ENCODE measurements at places on chromosomes 1 and 21.

GRCh38 chr1:207145401-207146058 lies 41.5 kb downstream of the C4BPA start:
- DNase-seq, result no peak

- peak; percentile 45 for DNase-seq
Observed at GRCh38 chr1:161180639-161181038, 3.3 kb upstream of the B4GALT3 start.

DNA sequence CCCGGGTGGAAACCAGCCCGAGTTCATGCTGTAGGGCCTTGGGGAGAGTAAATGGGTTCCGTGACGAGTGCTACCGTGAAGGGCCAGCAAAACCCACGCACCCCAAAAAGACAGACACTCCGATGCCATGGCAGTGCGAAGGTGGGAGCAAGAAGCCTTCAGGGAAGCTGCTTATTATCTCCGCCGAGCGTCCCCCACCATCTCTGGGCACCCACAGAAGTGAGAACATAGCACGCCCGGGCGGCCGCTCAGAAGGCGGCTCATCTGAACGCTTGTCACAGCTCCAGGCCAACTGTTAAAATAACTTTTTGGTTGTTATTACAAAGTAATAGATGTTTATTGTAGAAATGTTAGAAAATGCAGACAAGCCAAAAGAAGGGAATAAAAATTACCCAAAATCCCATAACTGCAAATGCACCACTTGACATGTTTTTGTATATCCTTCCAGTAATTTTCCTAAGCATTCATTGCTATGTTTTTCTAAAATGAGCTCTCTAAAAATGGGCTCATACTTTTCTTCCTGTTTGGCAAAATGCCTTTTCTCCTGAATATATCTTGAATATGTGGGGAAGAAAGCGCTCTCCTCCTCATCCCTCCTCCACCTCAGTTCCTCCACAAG lies 234.9 kb downstream of the NPHP4 start:
- DNase-seq, result no peak

DNA sequence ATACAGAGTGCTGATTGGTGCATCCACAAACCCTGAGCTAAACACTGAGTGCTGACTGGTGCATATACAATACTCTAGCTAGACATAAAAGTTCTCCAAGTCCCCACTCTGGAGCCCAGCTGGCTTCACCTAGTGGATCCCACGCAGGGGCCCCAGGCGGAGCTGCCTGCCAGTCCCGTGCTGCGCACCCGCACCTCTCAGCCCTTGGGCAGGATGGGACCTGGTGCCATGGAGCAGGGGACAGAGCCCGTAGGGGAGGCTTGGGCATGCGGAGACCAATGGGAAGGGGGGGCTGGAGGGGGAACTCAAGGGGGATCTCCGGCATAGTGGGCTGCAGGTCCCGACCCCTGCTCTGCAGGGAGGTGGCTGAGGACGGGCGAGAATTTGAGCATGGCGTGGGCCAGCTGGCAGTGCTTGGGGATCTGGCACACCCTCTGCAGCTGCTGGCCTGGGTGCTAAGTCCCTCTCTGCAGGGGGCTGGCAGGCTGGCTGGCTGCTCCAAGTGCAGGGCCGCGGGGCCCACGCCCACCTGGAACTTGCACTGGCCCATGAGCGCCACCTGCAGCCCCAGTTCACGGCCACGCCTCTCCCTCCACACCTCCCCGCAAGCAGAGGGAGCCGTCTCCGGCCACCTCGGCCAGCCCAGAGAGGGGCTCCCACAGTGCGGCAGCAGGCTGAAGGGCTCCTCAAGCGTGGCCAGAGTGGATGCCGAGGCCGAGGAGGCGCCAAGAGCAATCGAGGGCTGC lies 104.9 kb downstream of the NTMT2 start:
- DNase-seq, result no peak

GRCh38 chr1:39666772-39667171 lies 5.1 kb downstream of the NT5C1A start:
- no peak for DNase-seq

DNA sequence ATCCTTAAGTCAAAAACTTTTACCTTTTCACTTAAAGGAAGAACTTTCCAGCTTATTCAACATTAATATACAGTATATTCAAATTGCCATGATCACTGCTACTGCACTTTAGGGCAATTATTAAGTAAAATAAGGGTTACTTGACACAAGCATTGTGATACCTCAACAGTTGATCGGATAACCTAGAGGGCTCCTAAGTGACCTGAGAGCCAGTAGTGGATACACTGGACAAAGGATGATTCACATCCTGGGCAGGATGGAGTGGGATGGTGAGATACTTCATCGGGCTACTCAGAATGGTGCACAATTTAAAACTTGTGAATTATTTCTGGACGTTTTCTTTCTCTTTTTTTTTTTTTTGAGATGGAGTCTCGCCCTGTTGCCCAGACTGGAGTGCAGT lies 54.5 kb upstream of the PPM1J start:
- DNase-seq, result no peak

GRCh38 chr21:17799414-17800164 lies 19.6 kb downstream of the C21orf91 start:
- DNase-seq, result peak; percentile 53

DNA sequence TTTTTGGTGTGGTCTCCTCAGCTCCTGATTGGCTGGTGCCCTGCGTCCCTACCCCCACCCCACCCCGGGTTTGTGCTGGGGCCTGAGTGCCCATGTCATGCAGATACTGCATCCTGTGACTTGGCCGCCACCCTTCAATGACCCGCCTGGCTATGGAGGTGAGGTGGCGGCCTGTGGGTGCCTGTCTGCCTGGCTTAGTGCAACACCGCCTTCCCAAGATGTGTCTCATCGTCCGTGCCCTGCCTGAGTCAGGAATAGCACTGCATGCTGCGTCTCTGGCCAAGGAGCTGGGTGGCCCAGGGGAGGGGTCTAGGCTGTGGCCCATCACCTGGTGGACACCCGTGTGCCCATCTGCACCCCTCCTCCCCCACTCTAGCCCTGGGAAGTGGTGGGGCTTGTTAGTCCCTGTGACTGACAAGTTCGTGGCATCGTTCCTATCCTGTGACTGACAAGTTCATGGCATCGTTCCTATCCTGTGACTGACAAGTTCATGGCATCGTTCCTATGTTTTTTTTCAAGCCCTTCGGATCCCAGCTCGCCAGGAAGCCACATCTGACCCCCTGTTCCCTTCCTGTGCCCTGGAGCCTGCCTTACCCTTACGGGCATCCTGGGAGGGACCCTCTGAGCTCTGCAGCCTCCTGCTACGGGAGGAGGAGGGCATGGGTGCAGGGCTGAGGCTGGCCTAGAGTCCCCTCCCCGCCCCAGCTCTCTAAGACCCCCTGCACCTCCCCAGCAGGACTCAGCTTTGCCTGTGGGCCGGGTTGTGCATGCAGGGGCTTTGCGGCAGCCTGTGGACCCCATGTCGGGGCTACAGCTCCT lies 7.5 kb downstream of the SLX9 start:
- DNase-seq, result no peak

GRCh38 chr21:41778930-41779600 lies 12.2 kb upstream of the RIPK4 start:
- DNase-seq, result no peak

- no peak for DNase-seq
Observed at GRCh38 chr21:45543371-45543709, 1.1 kb upstream of the SLC19A1 start.

GRCh38 chr1:167477986-167478385 lies 40.3 kb downstream of the CD247 start:
- DNase-seq, result no peak

GRCh38 chr1:234240680-234241079 lies 132.6 kb upstream of the COA6 start:
- no peak for DNase-seq

DNA sequence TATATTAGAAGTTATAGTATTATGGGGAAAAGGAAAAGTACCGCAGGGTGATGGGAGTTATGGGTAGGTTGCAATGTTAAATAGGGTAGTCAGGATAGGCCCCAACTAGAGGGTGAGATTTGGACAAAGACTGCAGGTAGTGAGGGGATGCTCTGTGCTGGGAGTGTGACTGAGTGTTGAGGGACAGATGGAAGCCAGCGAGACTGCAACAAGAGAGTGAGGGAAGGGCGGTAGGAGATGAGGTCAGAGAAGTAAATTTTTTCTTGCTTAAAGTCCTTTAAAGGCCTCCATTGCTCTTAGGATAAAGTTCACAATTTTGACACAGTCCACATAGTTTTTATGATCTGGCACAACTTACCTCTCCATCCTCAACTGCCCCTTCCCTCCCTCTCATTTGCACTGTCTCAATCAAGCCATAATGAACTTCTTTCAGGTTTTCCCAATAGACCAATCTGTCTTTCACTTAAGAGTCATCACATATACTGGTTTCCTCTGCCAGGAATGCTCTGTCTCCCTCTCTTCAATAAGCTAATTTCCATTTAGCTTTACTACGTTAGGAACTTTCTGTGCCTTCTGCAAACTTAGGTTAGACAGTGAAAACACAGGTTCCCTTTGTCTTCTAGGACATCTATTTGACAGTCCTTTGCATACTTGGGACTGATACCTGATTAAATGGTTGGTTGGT lies 237.7 kb upstream of the CACYBP start:
- no peak for DNase-seq

DNA sequence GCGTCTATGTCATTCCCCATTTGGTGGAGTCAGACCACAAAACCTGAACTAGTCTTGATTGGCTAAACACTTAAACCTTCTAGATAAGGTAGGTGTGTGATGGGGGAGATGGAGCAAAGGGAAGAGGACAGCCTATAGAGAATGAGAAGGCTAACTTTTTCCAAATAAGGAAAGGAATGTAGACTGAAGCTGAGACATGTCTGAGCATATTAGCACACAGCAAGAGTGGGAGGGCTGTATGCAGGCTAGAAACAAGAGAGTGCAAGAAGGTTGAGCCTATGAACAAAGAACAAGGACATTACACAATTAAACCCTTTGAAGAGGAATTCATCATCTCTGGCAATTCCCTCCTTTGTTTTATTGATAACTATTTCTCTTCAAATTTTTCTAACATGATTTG lies 89.2 kb upstream of the OLFM3 start:
- no peak for DNase-seq

Measured in CD4-positive, alpha-beta T cell treated with Interleukin-15 for 4 hours (primary cell).